ENCODE measurements at places on chromosomes 6 and 20.

DNA sequence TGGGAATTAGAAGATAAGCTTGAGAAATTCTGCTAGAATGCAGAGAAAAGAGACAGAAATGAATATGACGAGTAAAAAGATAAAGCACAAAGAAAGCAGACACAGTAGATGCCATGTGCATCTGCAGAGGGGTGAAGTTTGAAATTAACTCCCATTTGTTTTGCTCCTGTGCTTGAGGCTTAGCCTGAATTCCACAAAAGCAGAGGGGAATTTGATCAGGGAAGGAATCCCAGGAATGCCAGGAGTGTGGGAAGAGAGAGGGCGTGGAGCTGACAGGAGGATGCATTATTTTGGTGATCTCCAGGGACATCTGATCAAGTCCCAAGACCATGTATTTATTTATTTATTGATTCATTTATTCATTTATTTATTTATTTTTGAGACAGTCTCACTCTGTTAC, 55.6 kb downstream of the SLC22A1 start:
- no peak for DNase-seq

DNA sequence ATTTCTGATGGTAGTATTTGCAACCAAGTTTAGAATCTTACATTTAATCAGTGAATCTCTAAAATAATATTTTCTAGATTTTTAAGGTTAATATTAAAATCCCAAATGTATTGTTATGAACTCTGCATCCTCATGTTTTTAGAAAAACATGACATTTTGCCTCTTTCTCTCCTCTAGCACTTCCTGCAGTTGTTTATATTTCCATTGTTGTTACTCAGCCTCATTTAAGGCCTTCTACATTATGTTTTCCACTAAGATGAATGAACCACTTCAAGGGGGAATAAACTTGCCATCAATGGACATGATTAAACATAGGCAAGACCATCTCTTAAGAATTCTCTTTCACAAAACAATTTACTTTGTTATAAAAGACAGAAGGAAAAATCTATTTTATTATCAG, 333.5 kb upstream of the IRAK1BP1 start:
- no peak for DNase-seq

GRCh38 chr6:84707171-84707570, 57.2 kb downstream of the TBX18 start:
- no peak for DNase-seq

DNA sequence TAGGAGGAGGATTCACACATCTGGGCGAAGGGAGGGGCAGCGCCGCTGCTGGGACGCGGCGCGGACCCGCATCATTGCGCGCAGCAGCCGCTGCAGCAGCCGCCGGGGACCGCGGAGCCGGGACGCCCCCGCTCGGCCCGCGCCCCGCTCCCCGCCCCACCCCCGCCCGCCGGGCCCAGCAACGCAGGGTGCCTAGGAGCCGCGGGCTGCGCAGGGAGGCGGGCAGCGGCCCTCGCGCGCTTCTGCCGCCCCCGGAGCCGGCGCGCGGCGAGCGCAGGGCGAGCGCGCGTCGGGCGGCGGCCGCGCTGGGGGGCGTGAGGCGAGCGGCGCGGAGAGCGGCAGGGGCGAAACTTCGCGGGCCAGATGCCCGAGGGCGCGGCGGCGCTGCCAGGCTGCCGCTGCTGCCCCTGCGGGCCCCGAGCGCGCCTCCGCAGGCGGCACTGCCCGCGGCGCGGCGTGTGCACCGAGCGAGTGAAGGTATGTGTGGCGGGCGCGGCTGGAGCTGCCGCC, at the start of gene NKAIN2:
NKAIN2 (plus strand) TSS at position 362 of the 510 bp plus-strand sequence.
- DNase-seq: no peak

DNA sequence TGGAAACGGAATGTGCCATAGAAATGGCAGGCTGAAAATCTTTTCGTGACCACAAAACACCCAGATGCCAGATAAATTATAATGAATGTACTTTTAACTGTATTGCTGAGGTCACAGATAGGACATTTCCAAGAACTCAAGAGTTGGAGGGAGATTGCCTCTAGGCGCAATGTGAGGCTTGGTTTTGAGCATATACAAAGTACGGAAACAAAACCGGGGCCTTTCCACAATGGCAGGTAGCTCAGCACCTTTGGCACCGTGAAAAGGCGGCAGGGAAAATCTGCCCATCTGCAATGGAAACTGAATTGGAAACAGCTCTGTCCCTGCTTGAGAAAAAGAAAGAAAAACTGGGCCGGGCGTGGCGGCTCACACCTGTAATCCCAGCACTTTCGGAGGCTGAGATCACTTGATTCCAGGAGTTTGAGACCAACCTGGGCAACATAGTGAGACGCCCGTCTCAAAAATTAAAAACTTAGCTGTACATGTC, 10.5 kb upstream of the C20orf144 start:
- DNase-seq: no peak

Measured in T-helper 9 cell (primary cell).